Chondrocyte (in vitro differentiated cells): ENCODE measurements at places on chromosomes 7 and 10. TPM values are rescaled to one million over a fixed set of nuclear protein-coding genes. Genes with fewer than 3 reads are reported as not detected.

GRCh38 chr10:124498056-124498455 is 36.4 kb downstream of the LHPP start:
- no peak for DNase-seq

- no peak for DNase-seq
Measured at GRCh38 chr10:14945108-14945507, 8.8 kb downstream of the DCLRE1C start.

- no peak for DNase-seq
Measured at GRCh38 chr10:53458007-53458406, 685.4 kb upstream of the MBL2 start.

DNA sequence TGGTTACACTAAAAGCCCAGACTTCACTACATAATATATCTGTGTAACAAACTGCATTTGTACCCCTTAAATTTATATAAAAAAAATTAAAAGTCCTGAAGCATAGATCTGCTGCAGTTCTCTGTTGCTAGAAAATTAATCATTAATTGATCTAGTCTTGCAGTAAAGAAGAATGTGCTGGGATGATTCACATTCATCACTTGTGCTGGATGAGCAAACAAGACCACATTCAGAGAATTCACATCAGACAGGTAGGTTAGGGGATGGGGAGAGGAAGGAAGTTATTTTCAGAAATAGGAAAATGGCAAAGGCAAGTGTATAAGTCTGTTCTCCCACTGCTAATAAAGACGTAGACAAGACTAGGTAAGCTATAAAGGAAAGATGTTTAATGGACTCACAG is 1019.0 kb downstream of the KCNMA1 start:
- no peak for DNase-seq

- DNase-seq = no peak
Measured at GRCh38 chr7:127819975-127820731, 168.2 kb downstream of the SND1 start.

The CFAP70 gene
- total RNA-seq = 0.42 to 1.4 TPM (median 0.59 TPM) in 3 replicates

The GFRA1 gene
- total RNA-seq = 35.7 to 79.7 TPM (median 73.3 TPM) in 3 replicates

The CLRN3 gene
- not detected in 3 replicates for total RNA-seq
